ENCODE measurements at places on chromosomes 2 and 18.

DNA sequence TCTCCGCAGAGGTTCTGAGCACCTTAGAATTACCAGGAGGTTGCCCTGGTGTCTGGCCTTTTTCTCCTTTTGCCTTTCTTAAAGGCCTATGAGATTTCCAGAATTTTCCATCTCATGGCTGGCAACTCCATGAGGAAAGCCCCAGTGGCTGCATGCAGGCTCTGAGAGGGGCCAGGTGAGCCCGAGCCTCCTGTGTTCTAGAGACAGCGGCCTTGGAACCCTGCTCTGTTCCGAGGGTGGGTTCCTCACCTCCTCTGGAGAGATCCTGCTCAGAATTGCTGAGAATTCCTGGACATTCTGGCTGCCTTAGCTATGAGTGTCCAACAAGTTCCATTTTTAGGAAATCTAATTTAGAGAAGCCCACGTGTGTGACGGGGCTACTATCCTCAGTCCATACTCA, 35.7 kb upstream of the HPCAL1 start:
- no peak for DNase-seq

DNA sequence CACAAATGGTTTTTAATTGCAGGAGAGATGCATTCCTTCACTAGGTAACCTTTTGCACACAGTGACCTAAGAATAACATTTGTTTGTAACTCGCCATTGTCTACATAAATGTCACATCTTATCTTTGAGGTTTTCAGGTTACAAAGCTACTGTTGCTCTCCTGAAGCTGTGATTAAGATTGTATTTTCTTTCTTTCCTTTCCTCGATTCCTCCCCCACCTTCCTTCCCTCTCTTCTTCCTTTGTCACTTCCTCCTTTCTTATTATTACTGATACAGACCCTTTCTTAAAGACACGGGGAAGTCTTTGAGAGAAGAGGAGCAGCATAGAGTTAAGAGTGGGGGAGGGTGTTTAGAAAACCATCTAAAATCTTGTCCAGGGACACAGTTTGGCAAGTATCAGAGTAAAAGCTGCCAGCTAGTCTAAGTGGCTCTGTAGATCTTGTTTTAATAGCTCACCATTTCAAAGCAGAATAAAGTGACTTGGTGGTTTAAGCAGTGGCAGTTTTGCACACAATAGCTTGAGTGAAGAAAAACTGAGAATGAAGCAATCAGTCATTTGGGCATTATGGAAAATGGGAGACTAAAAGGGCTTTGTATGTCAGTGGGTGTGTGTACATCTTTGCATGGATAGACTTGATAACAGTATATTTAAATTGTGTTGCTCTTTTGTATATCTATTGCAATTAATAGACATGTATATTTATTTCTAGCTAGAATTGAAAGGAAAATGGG, 10.9 kb downstream of the CERS6 start:
- DNase-seq: no peak

DNA sequence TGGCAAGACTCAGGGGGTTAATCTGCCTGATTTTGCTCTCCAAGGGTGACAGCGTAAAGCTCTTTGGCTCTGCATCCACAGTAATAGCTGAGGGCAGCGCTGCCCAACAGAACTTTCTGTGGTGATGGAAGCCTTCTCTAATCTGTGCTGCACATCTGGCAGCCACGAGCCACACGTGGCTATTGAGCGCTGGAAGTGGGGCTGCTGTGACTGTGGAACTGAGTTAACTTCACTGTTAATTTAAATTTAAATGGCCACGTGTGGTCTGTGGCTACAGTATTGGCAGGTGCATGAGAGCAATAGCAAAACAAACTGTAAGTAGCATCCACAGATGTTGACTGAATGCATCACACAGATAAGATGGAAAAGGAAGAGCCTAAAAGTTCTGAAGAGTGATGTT, 47.3 kb upstream of the TMEM200C start:
- DNase-seq: no peak

DNA sequence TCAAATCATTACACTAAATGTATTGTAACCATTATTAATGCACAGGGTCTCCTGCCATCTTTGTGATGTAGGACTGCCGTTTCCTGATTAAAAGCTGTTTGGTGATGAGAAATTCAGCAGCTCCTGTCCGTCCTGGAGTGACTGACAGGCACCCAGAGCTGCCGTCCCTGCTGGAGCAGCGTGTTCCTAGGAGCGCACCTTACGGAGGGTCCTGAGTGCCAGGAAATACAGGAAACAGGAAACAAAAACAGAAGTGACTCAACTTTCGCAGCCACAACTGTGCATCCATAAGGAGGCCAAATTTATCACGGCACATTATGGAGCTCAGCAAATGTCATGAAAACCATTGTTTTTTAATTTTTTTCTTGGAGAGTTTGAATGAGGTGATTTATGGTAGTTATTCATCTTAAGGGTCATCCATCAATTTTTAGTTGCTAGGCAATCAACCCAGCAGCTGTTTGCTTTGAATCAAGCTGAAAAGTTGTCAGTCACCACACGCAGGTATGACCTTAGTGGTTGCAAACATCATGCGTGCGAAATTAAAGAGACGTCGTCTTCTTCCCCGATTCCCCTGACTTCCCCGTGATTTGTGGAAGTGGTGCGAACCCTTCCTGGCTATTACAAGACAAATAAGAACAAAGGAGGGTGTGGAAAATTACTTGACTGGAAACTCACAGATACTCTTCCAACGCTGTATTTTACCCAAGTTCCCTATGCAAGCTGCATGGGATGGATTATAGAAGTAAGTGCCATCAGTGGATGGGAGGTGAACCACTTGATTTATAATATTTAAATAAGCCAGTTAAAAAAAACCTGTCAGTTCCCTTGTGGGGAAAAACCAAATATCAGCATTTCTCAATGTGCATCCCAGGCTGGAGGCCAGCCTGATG, 19.8 kb downstream of the TSHZ1 start:
- no peak for DNase-seq

DNA sequence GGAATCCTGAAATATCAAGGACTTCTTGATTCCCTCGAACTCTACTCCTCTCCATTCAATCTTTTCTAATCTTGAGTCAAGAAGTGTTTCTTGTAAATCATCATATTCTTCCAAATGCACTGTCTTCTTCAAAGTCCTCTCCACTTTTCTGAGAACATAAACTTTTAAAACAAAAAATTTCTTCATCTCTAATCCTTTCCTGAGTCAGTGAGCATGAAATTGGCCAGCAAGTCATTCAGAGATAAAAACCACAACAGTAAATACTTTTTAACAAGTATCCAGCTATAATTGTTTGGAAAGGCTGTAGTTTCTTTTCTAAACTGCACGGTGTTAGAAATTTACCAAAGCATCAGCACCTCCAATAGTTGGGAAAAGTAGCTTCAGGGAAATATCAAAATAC, 312.6 kb upstream of the GALNT5 start:
- no peak for DNase-seq

GRCh38 chr18:31773774-31774476, 13.2 kb upstream of the SLC25A52 start:
- no peak for DNase-seq

- no peak for DNase-seq
Measured at GRCh38 chr18:68839701-68840100, 41.8 kb downstream of the CCDC102B start.

DNA sequence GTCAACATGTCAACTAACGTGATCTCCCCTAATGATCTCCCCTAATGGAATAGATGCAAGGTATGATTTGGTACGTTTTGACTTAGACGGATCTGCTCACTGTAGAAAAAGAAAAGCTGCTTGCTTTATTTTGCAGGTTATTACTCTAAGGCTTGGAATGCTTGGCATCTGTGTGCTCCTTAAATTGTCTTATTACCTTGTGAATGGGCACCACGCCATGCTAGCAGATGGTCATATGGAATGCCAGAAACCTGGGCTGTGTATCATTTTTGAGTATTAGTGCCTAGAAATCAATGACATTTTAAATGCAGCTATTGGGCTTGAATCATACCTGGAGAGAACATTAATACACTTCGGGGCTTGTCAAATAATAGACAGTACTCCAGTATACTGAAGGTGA, 16.5 kb upstream of the FIGN start:
- DNase-seq: no peak

DNA sequence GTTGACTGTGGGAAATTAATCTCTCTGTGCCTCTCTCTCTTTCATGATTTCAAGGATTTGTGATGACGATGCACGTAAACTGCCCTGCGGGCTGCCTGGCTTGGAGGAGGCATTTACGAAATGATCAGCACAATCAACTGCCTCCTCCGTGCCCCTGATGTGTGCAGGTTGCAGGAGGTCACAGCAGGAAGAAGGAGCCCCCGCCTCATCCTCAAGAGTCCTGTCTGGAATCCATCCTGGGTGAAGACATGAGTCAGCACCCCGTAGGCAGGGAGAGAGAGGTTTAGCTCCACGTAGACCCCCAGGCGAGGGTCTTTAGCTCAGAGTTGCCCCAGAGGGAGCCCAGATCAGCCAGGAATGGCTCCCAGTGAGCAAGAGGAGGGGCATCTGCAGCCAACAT, 17.1 kb upstream of the TEX51 start:
- DNase-seq: no peak

DNA sequence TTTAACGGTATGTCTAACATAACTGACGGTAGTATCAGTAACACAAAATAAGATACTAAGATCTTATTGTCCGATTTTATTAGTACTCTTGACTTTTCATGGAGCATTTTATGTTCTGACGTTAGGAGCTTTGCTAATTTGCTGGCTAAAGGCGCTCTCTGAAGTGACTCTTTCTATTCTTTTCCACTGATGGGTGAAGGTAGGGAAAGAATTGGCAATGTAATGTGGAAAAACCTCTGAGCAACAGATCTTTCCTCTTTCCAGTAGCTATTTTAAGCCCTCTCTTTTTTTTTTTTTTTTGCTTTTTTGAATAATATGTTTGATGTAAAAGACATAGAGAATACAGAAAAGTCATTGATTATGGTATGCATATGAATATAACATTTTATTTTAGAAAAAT, 4.6 kb downstream of the CCNYL1 start:
- DNase-seq: no peak

DNA sequence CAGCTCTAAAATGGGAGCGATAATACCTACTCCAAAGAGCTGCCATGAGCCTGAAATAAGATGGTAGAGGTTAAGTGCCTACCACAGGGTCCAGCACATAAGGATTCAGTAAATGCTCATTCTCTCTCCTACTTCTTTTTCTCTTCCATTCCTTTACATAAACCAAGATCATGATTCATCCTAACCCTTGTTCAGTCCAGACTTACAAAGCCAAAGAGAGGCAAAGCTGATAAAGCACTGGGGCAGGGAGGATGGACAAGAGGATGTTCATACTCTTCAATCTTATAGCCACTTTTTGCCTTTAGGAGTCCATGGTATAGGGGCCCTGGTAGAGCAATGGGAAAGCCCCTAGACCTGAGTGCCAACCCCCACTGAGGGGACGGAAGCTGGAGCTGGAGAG, 75.6 kb upstream of the PKDCC start:
- no peak for DNase-seq

DNA sequence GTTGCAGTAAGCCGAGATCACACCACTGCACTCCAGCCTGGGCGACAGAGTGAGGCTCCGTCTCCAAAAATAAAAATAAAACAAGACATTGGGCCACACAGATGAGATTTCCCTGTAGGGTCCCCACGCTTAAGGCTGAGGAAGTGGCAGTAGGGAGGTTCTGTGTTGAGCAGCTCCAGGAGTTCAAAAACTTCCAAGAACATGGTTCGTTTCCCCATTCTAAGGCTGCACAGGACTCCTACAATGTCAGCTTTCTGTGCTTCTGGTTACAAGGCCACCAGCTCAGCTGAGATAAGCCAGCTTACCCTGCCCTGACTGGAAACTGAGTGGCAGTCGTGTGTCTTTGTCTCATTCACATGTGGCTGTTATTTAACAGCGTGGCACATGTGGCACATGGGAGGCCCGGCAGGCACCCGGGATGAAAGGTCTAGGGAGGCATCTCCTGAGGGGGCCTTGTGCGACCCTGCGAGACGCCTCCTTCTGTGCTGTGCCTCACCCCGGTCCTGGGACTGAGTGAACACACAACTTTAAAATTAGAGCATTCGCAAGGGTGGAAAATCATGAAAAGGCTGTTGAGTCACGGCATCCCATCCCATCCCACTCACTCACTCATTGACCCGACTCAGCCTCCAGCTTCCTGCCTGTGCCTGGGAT, 7.7 kb downstream of the ITGB1BP1 start:
- DNase-seq: no peak

DNA sequence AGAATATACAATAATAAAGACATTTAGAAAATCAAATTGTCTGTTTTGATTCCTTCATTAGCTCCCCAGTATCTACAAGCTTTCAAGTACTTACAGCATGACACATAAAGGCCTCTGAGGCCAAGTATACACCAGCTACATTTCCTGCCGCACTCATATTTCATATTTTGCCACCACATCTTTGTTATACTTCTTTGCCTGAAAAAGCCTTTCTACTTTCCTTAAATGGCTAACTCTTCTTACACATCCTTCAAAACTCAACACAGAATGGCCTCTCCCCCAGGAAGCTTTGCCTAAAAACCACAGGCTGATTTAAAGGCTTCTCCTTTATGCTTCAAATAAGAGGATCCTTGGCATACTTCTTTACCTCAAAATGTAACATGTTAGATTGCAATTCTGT, 4.5 kb downstream of the STK17B start:
- DNase-seq: no peak

DNA sequence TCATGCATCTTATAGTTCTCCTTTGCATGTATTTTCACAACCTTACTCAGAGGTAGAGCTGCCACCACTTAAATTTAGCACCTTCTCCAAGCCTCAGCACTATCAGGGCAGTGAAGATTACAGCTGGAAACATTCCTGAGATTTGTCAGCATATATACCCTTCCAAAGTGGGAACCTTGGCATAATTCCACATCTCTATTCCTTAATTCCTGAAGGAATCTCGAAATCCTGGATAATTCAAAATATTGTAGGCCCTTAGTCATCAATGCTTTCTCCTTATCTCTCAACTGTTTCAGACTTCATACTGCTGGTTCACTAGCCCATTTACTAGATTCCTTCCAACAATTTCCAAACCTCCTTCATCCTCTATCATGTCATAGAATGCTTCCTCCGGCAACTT, 87.4 kb downstream of the ITSN2 start:
- DNase-seq: no peak

DNA sequence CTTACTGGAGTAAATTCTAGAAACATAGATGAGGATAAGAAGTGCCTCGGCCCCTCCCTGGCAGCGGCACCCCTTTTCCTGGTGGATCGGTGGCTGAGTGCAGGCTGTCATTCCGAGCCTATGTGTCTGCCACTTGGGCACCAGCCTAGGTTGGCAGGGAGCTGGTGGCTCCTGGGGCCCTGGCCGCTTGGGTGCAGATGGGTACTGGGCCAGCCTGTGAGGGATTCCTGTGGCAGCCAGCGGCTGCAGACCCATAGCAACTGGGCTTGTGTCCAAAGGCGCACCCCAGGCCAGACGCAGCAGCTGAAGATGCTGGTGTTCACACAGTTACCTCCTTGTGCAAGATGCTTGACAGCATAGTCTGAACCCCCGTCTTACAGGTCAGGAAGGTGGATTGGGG, 2.8 kb downstream of the SNORC start:
- no peak for DNase-seq

GRCh38 chr2:149451417-149452165, 121.2 kb downstream of the LYPD6 start:
- no peak for DNase-seq
